ENCODE measurements at places on chromosomes 4 and X.
A peak's percentile ranks its signal among the peaks of the same experiment; 100 is the strongest.

DNA sequence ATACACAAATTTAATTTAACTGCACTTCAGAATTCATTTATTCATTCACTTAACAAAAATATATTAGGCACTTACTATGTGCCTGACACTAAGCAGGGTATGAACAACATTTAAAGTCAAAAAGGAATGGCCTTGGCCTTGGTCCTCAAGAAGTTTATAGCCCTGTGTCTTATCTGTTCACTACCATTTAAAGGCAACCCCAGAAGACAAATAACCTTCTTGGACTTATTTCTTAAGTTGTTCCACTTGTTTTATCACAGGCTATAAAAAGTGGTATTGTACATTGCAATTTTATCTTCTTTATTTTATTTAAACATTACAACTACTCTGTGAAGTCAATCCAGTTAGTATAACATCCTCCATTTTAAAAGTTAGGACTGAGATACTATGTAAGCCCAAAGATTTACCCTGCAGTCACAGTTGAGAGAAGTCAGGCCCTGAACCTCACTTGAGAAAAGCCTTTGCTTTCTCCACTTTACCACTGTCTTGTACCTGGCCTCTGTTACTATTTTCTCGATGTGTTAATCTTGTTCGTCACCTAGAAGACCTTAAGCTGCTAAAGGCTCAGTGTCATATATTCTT is 305.6 kb upstream of the DIPK2B start:
- no peak for DNase-seq

DNA sequence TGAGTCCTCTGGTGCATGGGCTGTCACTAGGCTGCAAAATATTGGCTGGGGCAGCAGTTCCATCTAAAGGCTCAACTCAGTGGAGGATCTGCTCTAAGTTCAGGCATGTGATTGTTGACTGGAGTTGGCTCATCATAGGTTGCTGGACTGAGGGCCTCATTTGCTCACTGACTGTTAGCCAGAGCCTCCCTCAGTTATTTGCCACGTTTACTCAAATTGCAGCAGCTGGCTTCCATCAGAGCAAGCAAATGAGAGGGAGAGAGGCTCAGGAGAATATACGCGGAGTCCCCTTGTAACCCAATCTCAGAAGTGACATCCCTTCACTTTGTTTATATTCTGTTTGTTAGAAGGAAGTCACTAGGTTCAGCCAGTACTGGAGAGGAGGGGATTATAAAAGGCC is 54.1 kb downstream of the BMP3 start:
- no peak for DNase-seq

DNA sequence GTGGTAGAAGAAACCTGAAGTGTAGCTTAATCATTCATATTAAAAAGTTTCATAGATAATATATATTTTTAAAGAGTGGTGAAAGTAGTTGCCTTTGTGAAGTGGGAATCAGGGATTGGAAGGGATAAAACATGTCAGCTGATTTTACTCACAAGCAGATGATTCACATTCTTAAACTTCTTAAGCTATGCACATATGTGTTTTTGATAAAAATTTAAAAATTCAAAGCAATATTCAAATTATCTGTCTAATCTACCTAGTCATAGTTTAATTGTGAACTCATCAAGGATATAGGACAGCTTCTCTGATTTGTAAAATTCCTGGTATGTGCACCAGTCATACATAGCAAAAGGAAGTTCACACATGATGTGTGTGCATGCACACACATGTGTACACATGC is 520.6 kb upstream of the PITX2 start:
- no peak for DNase-seq

DNA sequence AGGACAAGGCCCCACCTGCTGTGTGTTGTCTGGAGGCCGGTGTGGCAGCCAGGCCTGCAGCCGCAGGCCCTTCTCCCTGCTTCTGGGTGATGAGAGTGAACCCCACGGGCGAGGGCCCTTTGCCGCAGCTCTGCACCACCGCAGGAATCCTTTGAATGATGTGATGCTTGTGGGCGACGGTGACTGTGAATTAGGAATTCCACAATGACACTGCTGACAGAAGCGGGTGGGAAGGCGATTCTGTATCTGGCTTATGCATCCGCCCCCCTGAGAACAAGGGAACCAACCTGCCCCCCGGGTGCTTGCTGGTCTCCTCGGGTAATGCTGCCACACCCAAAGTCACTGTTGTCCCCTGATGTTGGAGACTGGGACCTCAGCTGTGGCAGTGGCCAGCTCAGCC is 19.5 kb upstream of the MAN2B2 start:
- no peak for DNase-seq

- no peak for DNase-seq
These were observed 104.3 kb downstream of the CORIN start for GRCh38 chr4:47733302-47734175.

DNA sequence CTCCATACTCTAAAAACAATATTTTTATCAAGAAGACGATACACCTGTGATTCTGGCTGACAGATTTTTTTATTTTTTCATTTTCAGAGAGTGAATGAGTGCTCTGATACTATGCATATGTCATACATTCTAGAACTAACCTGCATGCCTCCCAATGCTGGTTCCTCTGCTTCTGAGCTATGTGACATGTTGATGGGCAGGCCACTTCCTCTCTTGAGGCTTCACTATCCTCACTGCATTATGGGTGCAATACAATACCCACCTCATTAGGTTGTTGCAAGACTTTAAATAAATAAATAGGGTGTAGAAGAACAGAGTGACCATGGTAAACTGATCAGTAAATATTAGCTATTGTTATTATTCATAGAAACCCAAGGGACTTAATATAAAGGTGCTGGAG is 408.3 kb downstream of the HNRNPD start:
- DNase-seq: no peak

- peak; percentile 42 for DNase-seq
These were observed 12.4 kb downstream of the YIPF6 start for GRCh38 chrX:68511255-68511654.

GRCh38 chr4:72473434-72473900 is 95.6 kb downstream of the ADAMTS3 start:
- DNase-seq: no peak

DNA sequence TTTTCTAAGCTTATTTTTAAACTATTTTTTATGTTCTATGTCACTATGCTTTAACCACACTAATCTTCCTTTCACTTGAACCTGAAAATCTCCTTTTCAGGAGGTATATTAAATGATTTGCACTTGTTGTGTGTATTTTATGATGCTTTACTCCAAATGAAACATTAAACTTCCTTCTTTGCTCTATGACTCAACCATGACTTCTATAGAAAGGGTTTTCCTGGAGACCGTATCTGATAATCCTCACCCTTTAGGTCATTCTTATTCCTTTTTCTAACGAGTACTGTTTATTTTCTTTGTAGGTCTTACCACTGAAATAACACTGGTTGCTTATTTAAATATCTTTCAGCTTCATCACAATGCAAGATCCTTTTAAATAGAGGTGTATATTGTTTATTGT is 1163.2 kb downstream of the PCDH18 start:
- DNase-seq: no peak

- no peak for DNase-seq
These were observed 38.3 kb downstream of the MECP2 start for GRCh38 chrX:154059231-154059630.

DNA sequence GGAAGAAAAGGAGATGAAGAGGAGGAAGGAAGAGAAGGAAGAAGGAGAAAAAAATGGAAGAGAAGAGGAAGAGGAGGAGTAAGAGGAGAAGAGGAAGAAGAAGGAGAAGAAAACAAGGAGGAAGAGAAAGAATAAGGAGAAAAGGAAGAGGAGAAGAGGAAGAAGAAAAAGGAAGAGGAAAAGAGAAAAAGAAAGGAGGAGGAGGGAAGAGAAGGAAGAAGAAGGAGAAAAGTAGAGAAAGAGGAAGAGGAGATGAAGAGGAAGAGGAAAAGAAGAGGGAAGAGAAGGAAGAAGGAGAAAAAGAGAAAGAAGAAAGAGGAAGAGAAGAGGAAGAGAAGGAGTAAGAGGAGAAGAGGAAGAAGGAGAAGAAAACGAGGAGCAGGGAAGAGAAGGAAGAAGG is 11.8 kb upstream of the LEF1 start:
- DNase-seq: no peak

GRCh38 chrX:19672222-19672812 is 157.0 kb upstream of the MAP3K15 start:
- DNase-seq: no peak

- no peak for DNase-seq
These were observed 95.7 kb downstream of the RTL9 start for GRCh38 chrX:110454336-110454735.

- no peak for DNase-seq
These were observed 126.7 kb downstream of the EMCN start for GRCh38 chr4:100391086-100391485.

DNA sequence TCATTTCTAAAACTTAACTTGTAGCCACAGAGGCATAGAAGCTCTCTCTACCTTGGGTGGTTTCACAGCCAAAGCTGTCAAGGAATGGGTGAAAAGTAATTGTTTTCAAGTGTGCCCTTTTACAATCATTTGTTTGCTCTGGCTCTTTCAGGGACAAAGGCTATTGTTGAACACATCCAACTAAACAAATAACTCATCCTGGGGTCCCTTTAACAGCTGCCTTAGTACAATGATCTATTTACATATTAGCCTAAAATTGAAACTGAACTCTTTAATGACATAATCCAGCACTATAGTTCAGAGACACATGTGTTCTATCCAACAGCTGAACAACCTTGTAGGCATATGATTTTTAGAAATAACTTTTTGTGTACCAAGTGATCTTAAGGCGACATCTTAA is 3.7 kb downstream of the HHIP start:
- no peak for DNase-seq

GRCh38 chr4:77765720-77766119 is 53.4 kb downstream of the CNOT6L start:
- no peak for DNase-seq

GRCh38 chrX:85905851-85906250 is 141.5 kb downstream of the CHM start:
- DNase-seq: no peak

GRCh38 chr4:120865985-120866384 is 56.5 kb downstream of the PRDM5 start:
- no peak for DNase-seq

GRCh38 chr4:161554372-161554990 is 609.3 kb downstream of the FSTL5 start:
- no peak for DNase-seq

DNA sequence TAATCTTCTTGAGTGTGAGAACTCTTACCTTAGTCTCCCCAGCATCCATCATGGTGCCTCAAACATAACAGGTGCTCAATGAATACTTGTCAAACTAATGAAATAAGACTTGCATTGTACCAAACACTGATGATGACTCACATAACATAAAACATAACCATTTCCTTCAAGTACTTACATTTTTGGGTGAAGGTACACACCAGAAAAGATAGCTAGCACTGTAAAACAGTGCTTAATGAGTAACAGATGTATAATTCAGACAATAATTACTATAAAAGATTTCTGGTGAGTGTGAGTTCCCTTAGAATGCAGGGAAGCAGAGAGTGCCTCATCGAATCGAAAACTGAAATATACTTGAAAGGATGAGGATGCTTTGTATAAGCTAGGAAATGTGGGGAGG is 70.1 kb upstream of the HCCS start:
- DNase-seq: no peak

- no peak for DNase-seq
These were observed 27.6 kb downstream of the PHEX start for GRCh38 chrX:22059775-22060174.

- no peak for DNase-seq
These were observed 216.1 kb downstream of the STK32B start for GRCh38 chr4:5267408-5267807.

DNA sequence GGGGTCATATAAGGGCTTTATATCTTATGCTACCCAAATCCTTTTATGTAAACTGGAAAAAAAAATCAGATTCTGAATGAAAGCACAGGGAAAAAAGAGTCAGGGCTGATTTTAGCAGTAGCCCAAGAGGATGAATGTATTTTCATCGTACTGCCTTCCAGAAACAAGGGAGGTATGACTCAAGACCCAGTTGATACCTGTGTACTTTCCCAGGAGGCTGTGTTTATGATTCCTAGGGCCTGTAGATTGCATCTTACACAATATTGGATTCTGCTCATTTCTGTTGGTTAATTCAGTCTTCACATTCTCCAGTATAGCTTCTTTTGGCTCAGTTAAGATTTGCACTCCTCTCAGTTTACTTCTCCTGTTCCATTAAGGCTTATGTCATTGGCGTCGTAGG is 127.9 kb upstream of the LIMCH1 start:
- no peak for DNase-seq

DNA sequence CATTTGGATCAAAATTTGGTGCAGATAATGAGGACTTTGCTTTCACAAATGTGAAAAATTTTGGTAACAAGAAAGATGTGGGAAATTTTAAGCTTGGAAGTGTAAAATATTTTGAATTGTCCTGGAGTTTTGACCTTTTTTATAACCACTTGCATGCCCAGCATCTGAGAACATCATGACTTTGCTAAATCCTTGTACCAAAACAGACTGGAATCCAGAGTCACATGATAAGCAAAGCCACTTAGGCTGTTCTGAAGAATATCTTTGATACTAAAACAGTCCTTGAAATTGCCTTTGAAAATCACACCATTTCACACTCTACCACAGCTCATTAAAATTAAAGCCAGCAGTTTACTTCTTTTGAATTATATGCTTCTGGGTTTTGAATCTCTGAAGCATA is 2.5 kb upstream of the PPM1K start:
- DNase-seq: no peak

GRCh38 chrX:15475021-15475420 is 18.1 kb downstream of the PIR start:
- no peak for DNase-seq

GRCh38 chr4:54185044-54185780 is 43.9 kb upstream of the PDGFRA start:
- DNase-seq: no peak

GRCh38 chr4:118353534-118354030 is 779 bp upstream of the PRSS12 start:
- DNase-seq: no peak

GRCh38 chr4:17587094-17587822 is 10.3 kb downstream of the LAP3 start:
- no peak for DNase-seq

GRCh38 chrX:64198036-64198435 is 7.5 kb downstream of the AMER1 start:
- DNase-seq: no peak

DNA sequence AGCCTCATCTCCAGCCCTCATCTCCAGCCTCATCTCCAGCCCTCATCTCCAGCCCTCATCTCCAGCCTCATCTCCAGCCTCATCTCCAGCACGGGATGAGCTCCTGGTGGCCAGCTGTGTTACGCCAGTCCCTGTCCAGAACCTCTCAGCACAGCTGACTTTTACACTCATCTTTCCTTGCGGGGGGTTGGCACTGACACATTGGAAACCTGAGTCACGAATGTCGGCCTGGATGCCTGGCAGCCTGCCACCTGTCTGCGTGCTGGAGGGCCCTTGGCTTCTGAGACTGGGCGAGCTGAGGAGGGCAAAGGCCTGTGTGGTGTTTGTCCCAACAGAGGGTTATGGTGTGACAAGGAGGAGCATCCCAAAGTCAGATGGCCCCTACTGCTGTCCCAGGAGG is 66.1 kb upstream of the HGFAC start:
- DNase-seq: no peak

DNA sequence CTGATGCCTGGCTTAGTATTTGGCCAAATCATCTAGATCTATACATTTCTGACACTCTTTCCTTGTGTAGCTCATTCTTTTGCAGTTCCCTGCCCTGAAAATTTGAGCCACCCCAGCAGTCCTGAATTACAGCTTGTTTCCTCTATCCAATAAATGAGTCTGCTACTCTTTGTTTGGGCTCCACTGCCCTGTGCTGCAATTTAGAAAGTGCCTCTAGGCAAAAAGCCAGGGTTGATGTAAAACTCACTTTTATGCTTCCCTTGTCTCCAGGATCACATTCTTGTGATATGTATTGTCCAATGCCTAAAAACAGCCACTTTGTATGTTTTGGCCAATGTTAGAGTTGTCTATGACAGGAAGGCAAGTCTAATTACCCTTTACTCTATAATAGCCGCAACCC is 101.7 kb upstream of the MAP3K15 start:
- DNase-seq: no peak
